ENCODE measurements at places on chromosomes 5 and 9.

GRCh38 chr5:8508231-8508630 lies 639.3 kb downstream of the MTRR start:
- DNase-seq = no peak

DNA sequence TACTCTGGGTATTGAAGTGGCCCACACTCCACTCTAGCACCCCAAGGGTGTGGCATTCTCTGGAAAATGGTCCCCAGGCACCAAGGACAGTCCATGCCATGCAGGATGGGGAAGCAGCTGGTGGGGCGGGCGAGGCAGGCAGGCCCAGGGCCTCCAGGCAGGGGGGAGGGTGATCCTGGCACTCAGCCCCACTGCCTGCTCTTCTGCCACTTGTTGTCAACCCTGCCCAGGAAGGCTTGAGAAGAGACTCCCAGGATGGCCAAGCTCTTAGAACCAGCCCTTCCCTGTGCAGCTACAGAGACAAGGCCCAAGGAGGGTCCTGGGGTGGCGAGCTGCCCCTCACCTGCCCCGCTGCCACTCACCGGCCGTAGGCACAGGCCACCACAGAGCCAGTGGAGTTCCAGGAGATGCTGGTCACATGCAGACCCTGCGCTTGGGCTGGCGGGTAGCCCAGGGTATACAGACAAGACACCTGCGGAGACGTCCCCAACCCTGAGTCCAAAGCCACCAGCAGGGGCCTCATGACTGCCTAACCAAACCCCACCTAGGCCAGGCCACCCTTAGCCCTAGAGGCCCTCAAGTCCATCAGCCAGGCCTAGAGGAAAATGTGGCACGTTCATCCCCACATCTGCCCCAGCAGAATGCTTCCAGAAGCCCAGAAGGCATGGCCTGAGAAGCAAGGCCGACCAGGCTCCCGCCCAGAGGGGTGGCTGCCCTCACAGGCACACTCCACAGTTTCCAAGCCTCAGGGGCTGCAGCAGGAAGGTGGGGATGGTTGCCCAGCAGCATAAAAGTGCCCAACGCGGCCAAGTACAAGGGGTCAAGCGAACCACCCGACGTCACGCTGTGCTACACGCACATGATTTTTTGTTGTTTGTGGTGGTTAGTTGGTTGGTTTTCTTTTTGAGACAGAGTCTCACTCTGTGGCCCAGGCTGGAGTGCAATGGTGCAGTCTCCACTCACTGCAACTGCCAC lies 19.8 kb downstream of the DYNC2I2 start:
- DNase-seq = no peak

- no peak for DNase-seq
Observed at GRCh38 chr5:16809010-16809394, 127.1 kb downstream of the MYO10 start.

- no peak for DNase-seq
Observed at GRCh38 chr9:22229069-22229468, 217.6 kb upstream of the DMRTA1 start.

GRCh38 chr9:4842734-4843133 lies 50.0 kb downstream of the RCL1 start:
- no peak for DNase-seq

- no peak for DNase-seq
Observed at GRCh38 chr5:154278908-154279307, 88.4 kb downstream of the GALNT10 start.

DNA sequence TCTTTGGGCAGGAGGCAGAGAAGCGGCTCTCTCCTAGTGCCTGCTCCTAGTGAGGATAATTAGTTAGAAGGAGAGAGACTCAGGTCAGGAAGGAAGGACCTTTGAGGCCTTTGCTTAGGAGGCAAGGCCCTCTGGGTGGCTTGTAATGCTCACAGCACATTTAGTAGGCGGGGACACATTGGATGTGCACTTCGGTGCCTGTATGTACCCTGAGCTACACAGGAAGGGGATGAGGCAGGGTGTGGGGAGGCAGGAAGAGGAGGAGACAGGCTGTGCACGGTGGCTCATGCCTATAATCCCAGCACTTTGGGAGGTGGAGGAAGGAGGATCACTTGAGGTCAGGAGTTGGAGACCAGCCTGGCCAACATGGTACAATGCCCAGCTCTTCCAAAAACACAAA lies 7.2 kb upstream of the LCN2 start:
- DNase-seq = no peak

DNA sequence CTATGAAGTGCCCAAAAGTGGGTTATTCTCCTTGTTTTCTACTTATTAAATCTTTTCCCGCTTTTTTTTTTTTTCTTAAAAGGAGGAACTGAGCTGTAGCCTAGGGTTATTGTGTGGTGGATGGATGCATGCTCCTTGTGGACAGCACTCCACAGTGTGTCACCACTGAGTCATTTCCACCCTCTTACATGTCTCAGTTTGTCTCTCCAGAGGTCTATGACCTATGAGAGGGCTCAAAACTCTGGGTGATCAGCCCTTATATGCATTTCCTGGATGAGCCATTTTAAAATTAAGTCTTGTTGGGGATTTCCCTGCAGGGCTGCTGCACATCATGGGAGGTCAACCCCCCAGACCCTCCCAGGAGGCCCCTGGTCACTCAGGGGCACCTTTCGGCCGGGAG lies 102.2 kb upstream of the MOCS2 start:
- no peak for DNase-seq

DNA sequence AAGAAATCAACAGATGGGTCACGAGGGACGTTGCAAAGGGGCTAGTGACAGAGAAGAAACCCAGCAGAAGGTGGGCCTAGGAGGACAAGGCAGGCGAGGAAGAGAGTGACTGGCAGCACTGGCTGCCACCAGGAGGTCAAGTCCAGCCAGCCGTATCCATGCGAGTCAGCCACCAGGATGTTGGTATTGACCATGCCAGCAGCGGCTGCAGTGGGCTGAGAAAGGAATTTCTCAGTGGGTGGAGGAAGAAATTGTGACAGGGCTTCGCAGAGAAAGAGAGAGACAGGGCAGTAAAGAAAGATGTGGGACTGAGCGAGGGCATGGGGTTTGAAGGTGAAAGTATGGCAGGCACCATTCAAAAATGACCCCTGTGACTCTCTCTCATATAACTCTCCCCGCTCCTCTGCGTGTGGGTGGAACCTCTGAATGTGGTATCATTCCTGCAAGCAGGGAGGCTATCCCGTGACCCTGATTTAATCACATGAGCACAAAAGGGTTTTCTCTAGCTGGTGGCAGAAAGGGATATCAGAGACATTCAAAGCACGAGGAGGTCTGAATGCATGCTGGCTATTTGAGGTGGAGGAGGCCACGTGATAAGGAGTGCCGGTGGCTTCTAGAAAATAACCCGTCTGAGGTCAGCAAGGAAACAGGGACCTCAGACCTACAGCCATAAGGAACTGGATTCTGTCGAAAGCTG lies 45.4 kb upstream of the FBXW11 start:
- no peak for DNase-seq

All from central memory CD4-positive, alpha-beta T cell (primary cell).